Nucleus accumbens (tissue), 56 donors: ENCODE measurements at places on chromosomes 4 and X.

GRCh38 chr4:168367065-168367464 lies 48.5 kb upstream of the DDX60 start:
- DNase-seq: no peak

DNA sequence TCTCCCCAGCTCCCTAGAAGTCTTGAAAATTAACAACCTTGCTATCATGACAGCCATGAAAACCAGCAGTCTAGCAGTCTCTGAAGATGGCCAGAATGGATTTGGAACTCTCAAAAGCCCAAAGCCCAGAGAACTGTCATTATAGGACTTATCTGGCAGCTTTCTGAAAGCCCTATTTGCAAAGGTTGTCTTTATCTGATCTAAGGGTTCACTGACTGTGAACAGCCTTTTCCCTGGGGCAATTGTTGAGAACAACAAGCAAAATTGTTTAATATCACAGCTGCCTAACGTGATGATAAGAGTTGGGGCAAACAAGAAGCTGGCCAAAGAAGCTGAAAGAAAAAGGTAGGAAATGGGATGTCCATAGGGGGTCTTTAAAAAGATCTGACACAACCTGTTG lies 20.9 kb upstream of the KLHL8 start:
- no peak for DNase-seq

DNA sequence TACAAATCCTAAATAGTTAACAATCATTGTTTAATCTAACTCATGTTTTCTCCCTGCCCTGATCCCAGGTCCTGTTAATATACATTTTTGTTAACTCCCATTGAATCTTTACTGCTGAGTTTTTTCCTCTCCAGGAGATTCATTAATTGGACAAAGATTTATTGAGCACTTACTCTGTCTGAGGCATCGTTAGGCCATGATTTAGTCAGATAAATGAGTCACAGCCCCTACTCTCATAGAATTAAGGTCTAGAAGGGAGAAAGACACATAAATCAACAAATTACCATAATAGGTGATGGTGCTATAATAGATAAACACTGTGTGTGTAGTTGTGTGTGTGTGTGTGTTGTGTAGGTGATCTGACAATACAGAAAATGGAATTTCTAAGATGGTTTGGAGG lies 112.5 kb downstream of the MAPK10 start:
- no peak for DNase-seq

DNA sequence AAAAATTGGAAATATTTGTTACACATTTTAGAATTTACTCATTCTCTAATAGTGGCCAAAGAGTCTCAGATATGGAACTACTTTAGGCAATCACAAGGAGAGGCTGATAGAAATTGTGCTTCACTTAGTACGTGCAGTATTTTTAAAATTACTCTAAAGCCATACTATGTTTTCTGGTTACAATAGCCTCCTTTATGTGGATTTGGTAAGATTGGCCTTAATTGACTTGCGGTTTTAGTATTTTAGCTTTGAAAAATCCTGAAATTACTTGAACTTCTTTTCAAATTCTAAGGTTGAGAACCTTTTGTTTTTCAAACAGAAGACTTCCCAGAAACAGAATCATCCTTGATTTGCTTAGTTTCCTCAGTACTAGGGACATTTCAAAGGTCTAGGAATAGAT lies 215.2 kb downstream of the SLC4A4 start:
- DNase-seq: no peak

- no peak for DNase-seq
Observed at GRCh38 chr4:78545275-78546246, 6.0 kb upstream of the ANXA3 start.

DNA sequence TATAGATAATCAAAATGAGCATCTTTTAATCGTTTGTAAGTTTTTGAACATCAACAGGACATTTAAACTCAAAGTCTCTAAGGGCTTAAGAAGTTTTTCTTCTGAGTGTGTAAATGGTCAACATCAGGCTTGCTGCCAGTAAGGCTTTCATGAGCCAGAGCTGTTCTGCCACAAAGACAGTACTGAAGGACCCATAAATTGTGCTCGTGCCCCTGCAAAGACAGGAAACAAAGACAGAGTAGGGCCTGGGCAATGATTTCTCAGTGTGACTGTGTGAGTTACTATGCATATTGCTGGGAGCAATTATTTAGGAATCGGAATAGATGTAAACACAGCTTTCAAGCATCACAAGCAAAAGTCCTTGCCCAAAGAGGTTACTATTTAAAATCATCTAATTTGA lies 300.0 kb downstream of the IDS start:
- DNase-seq: no peak

- DNase-seq: no peak
Observed at GRCh38 chr4:150501983-150502382, 80.0 kb upstream of the MAB21L2 start.

GRCh38 chr4:25635501-25635900 lies 20.1 kb upstream of the SLC34A2 start:
- DNase-seq: no peak

- no peak for DNase-seq
Observed at GRCh38 chr4:114076899-114077570, 97.6 kb upstream of the ARSJ start.

DNA sequence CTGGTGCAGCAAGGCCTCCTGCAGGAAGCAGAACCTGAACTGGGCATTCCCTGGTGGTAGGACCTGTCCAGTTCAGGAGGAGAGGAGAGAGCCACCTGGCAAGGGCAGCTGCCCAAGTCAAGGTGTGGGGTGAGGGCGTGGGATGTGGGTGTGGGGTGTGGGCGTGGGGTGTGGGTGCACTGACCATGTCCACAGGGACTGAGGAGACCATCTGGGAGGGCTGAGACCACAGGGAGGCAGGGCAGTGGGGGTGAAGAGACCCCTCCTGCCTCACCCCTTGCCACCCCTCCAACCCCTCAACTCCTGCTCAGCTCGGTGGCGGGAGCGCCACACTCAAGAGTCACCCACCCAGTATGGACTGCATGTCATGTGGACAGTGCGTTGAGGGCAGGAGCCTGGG lies 117.9 kb downstream of the CPZ start:
- no peak for DNase-seq

- no peak for DNase-seq
Observed at GRCh38 chrX:44189116-44189515, 154.4 kb downstream of the EFHC2 start.

DNA sequence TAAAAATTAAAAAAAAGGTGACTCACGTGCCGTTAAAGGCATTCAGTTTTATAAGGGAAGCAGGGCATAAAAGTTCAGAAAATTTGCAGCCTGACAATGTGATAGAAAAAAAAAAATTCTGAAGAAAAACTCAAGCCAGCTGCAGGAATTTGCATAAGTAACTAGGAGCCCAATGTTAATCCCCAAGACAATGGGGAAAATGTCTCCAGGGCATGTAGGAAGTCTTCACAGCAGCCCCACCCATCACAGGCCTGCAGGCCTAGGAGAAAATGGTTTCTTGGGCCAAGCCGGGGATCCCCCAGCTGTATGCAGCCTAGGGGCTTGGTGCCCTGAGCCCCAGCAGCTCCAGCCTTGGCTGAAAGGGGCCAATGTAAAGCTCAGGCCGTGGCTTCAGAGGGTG lies 31.2 kb downstream of the CHM start:
- DNase-seq: no peak

GRCh38 chr4:159503236-159504008 lies 400.5 kb downstream of the RAPGEF2 start:
- no peak for DNase-seq

DNA sequence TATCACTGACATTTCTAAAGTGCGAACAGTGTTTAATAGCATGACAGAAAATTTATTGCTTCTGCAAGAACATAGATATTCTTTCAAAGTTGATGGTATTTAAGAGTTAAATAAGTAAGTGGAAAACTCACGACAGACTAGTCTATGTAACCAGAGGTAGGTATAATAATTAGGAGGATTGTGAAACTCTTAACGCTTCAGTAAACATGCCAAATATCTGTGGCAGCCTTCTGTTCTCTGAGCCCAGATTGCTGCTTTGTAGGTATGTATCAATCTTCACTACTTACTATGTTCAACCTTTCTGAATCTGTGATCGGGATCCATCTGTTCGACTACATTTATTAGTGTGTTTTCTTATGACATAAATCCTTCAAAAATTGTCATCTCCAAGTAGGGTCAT lies 53.6 kb upstream of the SPANXB1 start:
- DNase-seq: no peak

DNA sequence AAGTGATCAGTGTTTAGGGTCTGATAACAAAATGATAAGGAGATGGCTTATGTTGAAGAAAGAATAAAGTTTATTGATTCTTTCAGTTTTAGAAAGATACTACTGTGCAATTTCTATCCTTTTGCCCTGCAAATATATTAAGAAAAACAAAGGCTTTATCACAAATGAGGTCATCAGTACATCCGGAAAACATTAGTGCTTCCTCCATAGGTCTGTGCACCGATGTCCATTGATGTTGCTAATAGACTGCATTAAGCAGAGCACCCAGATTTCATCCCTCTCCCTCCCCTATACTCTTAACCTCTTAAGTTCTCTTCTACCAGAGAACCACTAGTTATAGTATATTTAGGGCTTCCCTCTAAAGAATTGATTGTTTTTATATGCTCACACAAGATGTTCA lies 53.7 kb upstream of the HHIP start:
- no peak for DNase-seq

- DNase-seq: no peak
Observed at GRCh38 chr4:183504930-183505610, at the start of gene ING2. TSS of gene ING2 (plus strand) at chr4:183505058. CDS start at chr4:183505196, 138 bp downstream.

DNA sequence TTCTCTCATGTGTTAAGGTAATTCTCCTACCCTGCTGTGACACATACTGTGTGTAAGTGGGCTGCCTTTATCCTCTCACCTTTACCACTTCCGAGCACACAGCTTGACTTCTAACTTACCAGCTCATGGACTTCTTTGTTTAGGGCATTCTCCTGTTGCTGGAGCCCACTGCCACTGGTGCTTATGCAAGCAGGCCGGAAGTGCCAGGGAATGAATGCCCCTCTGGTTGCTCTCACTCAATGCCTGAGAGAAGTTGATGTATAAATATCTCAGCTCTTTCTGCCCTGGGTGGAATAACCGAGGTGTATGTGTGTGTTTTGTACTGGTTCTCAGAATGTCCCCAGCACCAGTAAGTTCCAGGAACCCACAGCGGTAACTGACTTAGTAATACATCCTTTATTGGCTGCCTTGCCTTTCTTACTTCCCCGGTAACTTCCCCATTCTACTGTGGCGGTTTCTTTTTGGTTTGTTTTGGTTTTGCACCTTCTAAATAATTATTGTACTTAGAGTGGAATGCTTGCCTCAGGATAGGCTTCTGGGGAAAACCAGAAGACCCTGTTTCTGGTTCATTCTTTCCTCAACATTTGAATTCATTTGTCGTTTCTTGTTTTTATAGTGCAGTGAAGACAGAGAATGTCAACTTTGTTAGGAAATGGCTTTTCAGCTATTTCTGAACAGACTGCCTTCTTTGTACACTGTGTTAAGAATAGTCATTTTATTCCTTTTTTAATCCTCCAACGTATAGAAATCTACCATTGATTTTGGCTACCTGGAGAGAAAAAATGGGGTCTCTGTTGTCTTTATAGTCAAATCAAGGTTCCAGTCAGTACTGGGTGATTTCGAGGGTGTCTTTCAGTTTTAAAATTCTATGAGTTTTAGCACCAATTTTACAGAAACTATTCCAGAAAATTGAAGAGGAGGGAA lies 45.4 kb downstream of the CXorf58 start:
- DNase-seq: no peak

- no peak for DNase-seq
Observed at GRCh38 chrX:66200050-66200664, 36.1 kb downstream of the HEPH start.

DNA sequence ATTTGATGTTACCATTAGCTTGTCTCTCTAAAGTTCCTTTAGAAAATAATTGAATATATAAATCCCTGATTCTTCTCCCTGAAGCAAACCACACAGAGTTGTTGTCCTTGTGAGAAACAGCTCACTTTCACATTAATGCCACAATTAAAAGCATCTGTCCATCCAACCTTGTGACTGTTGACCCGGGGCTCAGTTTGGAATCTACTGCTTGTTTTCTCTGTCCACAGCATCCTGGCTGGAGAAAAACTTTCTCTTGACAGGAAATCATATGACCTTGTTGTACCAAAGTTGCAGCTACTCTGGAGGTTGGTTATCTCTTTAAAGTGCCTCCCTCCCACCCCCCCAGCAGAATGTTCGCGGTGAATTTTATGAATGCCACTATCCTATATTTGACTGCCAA lies 3.1 kb downstream of the PRKG2 start:
- DNase-seq: no peak

GRCh38 chr4:110499126-110499525 lies 23.2 kb downstream of the ENPEP start:
- DNase-seq: no peak

DNA sequence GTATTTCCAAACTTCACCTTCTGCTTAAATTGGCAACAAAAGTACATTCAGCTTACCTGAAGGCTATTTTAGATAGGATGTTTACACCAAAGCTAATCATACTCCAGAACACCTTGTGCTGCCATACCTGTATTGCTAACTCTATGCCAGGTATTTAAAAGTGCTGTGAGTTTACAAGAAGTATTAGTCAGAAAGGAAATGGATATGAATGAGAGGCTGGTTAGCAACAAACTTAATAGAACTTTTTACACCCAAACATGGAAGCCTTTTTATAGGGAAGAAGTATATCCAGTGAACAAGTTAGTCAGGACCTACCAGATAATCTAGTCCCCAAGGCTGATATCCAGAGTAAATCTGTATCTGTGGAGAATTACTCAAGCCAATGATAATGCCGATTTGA lies 131.2 kb upstream of the SPRY1 start:
- DNase-seq: no peak

GRCh38 chr4:69044247-69044646 lies 52.0 kb upstream of the UGT2B7 start:
- no peak for DNase-seq

- DNase-seq: no peak
Observed at GRCh38 chr4:142203505-142203904, 567.1 kb downstream of the IL15 start.

DNA sequence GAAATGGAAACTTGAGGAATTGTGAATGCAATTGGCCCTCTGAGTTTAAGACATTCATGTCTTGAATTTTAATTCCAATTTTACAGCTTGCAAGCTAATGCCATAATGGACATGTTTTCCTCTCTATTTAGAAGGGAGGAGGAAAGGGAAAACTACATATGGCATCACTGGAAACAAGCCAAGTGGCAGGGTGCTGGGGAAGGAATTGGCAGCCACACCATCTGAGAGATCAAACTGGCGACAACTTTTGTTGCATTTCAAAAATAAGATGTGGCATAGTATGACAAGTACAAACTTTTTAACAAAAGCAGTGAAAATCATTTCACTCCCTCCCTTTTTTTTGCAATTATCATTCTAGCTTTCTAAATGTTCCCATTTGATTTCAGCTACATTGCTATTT lies 615.6 kb downstream of the CENPC start:
- DNase-seq: no peak
